Left renal pelvis (tissue), 4 donors: ENCODE measurements at places on chromosomes 4 and X. TPM values are rescaled to one million over a fixed set of nuclear protein-coding genes. Genes with fewer than 3 reads are reported as not detected.

DNA sequence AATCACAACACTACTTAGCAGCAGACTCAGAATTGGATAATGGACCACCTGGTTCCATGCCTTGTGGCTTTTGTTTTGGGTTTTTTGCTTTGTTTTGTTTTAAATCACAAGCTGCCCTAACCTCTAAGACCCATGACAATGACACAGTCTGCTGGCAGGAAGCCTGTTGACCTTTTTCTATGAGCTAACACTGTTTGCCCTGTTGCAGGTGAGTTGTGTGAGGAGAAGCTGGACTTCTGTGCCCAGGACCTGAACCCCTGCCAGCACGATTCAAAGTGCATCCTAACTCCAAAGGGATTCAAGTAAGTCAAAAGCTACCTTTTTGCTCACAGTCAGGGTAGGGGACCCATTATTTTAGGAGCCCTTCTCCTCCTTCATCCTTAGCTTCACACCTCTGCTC is 110.8 kb upstream of the PACRGL start:
- no peak for DNase-seq

GRCh38 chrX:136708348-136708747 is 60.4 kb downstream of the CD40LG start:
- no peak for DNase-seq

Gene FAT1
- polyA plus RNA-seq = 242 TPM

DNA sequence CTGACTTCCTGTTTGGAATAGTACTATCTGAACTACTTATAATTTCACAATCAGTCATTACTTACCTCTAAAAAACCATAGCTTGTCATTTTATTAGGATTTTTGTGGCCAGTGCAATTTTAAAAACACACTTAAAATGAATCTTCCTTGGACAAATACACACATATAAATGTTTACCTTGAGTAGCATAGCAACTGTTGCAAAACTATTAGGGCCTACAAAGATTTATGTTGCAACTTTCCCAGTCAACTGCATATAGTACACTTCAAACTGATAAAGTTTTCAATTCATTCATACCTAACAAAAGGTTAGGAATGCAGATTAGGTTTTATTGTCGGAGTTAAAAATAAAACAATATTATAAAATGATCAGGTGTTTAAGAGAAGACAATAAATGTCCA is 193.0 kb downstream of the PDGFC start:
- DNase-seq = no peak

Gene RAP2C
- polyA plus RNA-seq = 47.4 TPM

Gene CTAG2
- polyA plus RNA-seq = not detected

Gene FGF13
- 29.8 TPM for polyA plus RNA-seq

Gene DCK
- polyA plus RNA-seq = 45.6 TPM

Gene SHOX
- polyA plus RNA-seq = not detected

GRCh38 chr4:41661442-41662076 is 87.0 kb downstream of the PHOX2B start:
- DNase-seq = no peak

DNA sequence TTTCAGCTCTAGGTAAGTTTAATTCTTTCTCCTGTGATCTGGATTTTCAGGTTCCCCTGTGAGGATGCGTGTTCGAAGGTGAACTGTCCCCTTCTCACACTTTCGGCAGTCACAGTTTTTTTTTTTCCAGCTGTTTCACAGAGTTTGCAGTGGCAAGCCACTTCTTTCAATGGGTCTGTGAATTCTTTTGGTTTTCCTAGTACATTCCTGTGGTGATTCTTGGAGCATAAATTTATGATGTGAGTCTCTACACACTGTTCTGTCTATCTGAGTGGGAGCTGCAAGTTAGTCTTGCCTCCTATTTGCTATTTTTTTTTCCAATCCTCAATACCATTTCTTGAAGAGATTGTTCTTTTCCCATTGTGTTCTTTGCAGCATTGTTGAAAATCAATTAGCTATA is 595.5 kb downstream of the RAPGEF2 start:
- no peak for DNase-seq

DNA sequence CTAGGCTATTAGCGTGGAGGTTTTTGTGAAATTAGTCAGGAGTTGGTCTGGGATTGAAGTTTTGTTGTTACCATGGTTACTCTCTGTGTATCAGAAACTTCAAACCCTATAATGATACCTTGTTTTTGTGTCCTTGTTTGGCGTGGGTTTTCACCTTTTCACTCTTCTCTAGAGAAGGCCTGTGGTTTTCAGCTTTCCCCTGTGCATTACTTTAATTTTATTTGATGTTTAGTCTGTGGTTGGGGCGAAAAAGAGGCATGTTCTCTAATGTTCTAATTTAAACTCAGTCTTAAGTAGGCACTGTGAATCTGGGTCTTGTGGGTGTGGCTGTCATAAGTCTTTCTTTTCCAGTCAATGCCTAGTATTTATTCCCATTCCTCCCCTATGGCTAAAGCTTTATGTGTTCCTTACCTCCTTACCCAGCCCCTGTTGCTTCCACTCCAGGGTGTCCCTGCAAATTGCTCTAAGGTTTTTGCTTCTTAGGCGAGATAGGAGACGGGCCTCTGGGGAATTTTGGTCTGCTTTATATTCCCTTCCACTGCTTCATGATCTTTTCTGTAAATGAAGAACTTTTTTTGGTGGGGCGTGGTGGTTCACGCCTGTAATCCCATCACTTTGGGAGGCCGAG is 326.3 kb upstream of the ZCCHC13 start:
- DNase-seq = no peak

DNA sequence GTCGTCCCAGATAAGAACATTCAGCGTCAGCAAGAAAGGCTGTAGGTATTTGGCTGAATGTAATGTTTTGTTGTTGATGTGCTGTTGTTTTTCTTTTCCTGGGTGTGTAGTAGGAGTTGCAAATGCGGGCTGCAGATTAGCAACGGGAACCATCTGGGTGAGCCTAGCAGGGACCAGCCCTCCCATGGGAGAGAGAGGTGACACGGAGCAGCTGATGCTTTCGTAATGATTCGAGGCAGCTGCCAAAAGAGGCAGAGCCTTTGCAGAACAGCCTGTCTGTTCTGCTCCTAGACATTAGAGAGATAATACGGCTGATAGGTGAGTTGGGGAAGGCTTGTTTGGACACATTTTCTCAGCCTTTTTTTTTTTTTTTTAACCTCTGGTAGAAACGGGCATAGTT is 25.3 kb downstream of the ARSF start:
- DNase-seq = no peak

GRCh38 chrX:34658326-34658725 is 1.2 kb upstream of the TMEM47 start:
- no peak for DNase-seq

Gene ASB9
- 13.3 TPM for polyA plus RNA-seq

- DNase-seq = no peak
Observed at GRCh38 chr4:81040012-81040659, 9.6 kb downstream of the BMP3 start.

DNA sequence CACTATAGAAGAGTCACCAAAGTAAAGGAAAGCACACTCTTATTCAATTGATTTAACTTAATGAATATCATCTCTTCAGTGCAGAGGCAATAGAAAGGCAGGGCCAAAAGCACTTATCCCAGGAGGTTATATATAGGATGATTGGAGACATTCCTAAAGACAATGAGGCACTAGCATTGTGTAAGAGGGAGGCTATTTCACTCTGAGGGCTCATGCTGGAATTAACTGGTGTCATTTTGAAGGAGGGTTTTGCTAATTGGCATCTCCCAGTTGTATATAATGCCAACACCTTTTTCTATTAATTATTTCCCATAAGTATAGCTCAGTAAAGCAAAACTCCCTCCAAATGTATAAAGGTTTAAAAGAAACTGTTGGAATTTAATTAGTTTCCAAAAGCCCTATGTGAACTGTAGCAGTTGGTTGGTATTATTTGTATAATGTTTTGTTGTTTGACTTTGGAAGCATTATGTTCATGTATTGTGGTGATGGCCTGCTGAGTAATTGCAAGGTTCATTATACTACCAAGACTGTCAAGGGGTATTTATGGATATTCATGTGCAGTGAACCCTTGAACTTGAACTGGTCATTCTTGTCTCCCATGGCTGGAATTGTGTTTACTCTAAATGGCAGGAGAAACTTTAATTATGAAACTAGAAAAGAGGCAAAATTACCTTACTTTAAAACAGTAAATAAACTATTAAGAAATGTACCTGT is 270.3 kb downstream of the BMPR1B start:
- no peak for DNase-seq

Gene SULT1B1
- 0.60 TPM for polyA plus RNA-seq

Gene GRK4
- polyA plus RNA-seq = 6.6 TPM

Gene ANXA10
- polyA plus RNA-seq = not detected

DNA sequence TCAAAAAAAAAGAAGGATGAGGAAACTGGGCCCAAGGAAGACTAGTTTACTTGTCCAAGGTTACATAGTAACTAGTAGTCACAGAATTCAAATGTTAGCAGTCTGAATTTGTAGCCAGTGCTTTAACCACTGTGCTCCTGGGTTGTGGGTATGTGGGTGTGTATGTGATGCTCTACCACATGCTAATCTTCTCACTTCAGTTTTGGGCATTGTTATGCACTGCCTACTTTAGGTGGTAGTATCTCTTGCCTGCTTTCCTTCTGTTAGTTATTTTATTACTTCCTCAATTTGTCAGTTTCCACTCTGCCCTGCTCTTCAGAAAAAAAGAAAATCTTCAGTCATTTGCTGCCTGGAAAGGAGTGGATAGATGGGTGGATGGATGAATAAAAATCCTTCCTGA is 219.2 kb downstream of the RPA4 start:
- no peak for DNase-seq

Gene CETN2
- 121 TPM for polyA plus RNA-seq

DNA sequence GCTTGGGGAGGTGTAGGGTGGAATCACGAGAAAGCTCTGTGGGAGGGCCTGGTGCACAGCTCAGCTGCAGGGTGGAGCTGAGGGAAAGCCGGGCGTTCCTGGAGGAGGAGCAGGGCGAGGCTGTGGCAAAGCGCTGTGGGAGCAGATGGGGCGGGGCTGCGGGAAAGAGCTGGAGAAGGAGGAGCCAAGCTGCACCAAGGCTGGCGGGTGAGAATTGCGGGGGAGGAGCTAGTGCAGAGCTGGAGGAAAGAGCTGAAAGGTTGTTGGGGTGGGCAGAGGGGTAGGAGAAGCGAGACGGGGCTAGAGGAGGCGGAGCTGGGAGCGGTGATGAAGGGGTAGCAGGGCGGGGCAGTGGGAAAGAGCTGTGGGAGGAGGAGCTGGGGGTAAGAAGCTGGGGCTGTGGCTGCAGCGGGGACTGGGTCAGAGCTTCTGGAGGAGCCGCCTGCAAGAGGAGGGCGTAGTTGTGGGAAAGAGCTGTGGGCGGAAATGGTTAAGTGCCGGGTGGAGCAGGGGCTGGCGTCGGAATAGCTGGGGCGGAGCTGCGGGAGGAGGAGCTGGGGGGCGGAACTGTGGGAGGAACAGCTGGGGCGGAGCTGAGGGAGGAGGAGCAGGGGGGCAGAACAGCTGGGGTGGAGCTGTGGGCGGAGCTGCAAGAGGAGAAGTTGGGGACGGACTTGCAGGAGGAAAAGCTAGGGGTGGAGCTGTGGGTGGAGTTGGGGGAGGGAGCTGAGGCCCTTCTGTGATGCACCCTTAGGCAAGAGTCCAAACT is 1.8 kb upstream of the EOLA2 start:
- peak; percentile 87 for DNase-seq

DNA sequence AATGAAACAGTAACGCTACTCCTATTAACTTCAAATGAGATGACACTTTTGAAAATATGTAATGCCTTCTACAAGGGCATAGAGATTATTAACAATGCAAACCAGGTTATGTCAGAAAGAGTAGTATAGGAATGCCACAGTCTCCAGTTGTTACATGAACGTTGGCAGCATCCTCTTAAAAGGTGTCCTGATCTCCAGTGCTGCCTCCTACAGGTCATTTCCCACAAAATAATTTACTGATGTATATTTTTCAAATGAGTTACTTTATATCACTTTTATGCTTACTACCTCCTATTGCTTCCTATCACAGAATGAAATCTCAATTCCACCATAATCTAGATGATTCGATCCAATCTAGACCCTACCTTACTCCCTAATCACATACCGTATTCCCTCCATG is 195.2 kb upstream of the EPHA5 start:
- no peak for DNase-seq

GRCh38 chr4:6221851-6222760 is 21.8 kb upstream of the JAKMIP1 start:
- no peak for DNase-seq

GRCh38 chrX:25287521-25287920 is 271.8 kb upstream of the ARX start:
- no peak for DNase-seq

DNA sequence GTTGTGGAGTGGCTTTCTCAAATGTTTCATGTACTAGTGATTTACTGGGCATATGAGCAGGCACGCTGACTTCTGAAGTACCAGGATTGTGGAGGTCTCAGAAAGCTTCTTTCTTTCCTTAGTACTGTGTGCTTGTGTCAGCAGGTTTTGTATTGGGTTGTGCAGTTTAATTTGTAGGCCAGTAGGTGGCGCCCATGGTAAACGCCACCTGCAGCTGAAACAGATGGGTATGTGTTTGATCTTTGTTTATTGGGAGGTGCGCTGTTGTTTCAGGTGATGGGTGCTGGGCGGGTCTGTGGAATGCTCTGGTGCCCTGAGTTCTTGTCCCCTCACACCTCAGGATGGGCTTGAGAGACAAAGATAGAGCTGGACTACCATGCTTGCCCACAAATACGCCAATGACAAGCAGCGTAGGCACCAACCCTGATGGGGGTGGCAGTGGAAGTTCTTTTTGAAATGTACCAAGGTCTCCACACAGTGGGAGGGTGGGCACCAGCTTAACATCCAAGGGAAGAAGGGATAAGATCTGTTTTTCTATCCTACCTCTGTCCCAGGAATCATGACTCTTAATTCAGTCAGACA is 141.5 kb downstream of the RPS6KA6 start:
- DNase-seq = peak; percentile 1

DNA sequence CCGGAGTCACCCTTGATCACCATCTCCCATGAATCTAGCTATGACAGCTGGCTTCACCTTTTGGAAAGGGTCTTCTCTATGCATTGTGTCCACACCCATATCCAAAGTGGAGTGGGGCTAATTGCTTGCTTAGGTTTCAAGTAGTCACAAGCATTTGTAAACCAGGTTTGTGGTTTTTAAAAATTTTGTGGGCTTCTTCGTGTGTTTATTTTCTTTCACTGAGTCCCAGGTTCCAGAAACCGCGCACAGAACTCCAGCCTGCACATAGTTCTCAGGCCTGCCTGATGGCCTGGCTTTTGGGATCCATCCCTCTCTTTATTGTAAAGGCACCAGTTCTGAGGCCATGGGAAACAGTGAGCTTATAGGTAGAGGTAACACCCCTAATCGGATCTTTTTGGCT is 70.2 kb upstream of the TLR3 start:
- DNase-seq = no peak

Gene SLITRK4
- polyA plus RNA-seq = 3.4 TPM
